ENCODE measurements at places on chromosomes 3 and 15.

DNA sequence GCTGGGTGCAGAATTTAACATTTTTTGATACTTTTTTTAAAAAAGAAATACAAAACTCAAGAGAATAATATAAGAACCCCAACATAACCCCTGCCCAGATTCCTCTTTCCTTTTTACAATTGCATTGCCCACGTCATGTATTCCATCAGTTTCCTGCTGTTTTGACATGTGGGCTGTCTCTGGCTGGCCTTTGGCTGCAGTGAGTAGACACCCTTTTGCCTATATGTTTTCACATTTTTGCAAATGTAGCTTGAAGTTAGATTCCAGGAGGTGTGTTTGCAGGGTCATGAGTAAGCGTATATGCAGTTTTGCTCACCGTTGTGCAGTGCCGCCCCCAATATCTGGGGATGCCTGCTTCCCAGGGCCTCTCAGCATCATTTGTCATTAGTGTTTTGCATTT, 28.0 kb upstream of the ATP10A start:
- no peak for DNase-seq

- no peak for DNase-seq
Observed at GRCh38 chr3:70277304-70277703, 35.1 kb downstream of the MDFIC2 start.

GRCh38 chr3:161393310-161393709, 22.0 kb upstream of the SPTSSB start:
- no peak for DNase-seq

DNA sequence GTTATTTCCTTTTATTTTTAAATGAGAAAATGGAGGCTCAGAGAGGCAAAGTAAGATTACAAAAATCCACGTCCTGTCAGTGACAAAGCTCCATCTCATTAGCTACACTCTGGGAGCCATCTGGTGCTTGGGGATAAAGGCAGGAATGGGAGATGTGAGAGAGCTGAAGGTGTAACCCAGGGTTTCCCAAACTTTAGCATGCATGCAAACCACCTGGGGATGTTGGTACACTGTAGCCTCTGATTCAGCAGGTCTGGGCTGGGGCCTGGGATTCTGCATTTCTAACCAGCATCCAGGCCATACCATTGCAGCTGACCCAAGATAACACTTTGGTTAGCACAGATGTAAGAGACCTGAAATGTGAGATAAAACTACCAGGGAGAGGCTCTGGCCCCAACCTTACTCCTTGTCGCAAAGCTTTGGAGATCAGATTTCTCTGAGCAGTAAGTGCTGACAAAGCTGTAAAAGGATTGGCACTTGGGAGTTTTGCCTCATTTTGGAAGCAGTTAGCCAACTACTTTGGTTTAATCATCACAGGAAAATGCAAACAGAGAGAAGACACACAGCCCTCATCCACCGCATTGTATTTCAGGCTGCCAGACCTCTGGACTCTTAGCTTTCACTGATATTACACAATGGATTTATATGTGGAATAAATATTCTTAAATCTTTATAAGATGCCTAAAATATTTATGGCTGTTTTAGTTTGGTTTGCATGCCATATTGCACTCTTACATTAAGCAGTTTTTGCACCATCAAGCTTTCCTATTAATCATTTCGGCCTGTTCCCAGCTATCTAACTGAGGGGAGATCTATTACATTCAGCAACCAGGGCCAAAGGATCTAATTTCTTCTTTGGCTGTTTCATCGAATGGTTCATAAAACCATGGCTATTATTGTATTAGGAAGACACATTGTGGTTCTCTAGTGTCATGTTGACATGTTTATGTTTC, 263.0 kb downstream of the EBLN2 start:
- no peak for DNase-seq

DNA sequence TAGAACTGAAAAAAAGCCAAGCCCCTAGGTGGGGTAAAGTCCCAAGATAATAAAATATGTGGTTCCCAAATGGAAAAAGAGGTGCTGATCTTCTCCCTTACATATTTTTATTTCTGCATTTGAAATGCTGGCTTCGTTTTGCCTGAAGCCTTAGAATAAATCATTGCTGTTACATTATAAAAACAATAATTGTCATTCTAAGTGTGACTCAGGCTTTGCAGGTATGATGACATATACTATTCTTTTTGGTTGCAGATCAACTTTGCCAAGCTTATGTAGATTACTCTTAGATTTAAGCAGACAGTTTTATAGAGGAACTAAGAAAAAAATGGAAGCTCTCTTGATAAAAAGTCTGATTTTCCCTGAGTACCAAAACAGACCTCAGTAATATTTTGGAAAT, 7.5 kb downstream of the IDH3A start:
- DNase-seq, result no peak

GRCh38 chr15:62833646-62834045, 208.9 kb upstream of the TPM1 start:
- no peak for DNase-seq

DNA sequence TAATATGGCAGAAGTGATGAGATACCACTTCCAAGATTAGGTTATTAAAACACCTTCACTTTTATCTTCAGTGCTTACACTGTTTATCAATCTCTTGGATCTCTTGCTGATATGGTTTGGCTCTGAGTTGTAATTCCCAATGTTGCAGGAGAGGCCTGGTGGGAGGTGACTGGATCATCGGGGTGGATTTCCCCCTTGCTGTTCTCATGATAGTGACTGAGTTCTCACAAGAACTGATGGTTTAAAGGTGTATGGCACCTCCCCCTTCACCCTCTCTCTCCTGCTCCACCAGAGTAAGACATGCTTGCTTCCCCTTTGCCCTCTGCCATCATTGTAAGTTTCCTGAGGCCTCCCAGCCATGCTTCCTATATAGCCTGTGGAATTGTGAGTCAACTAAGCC, 11.8 kb downstream of the GOLIM4 start:
- DNase-seq, result no peak

DNA sequence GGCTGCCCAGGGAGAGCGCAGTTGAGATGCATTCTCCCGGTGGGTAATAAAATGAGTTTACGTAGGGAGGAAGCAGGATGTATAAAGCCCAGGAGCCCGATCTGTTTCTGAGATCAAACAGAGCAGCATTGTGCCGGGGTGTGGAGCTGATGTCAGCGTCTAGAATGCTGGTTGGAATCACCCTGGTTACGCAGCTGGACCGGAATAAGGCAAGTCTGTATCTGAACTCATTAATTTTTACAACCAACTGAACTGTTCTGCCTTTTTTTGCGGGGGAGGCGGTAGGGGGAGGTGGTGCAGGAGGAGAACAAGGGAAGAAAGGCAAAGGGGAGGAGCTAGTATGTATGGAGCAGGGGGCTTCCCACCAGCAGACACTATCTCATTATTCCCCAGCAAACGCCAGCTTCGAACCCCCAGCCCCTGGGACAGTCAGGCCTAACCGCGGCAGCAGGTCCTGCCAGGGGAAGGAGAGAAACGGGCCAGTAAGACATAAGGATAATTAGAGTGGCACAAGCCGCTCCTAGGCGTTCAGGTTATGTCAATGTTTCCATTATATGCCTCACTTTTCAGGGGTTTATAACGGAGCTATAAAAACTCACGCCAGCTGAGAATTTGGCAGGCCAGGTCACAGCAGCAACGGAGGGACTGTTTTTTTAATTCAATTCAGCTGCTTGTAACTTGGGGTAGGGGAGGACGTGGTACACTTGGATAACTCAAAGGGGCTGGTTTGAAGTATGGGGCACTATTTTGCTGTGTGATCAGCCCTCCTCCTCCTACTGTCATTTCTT, 175.3 kb upstream of the HES1 start:
- no peak for DNase-seq

GRCh38 chr3:173737167-173737808, 339.7 kb downstream of the NLGN1 start:
- no peak for DNase-seq

DNA sequence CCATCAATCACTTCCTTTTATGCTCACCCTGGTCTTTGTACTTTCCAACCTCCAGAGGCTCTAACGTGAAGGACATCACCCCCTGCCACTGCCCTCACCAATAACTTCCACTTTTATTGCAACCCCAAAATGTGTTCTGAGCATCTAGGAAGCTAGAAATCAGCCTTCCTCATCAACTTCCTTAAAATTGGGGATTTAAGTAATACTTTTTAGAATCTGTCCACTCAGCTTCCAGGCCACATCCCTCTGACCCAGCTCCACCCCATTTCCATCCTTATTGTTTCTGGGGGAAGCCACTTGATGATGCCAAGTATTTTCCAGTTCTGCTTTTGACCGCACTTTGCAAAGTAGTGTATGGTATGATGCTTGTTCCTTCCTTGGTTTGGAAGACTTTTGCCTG, 73.5 kb upstream of the XCR1 start:
- no peak for DNase-seq

- DNase-seq, result no peak
Observed at GRCh38 chr15:81126892-81127291, 7.2 kb upstream of the CFAP161 start.

GRCh38 chr3:129415378-129415777, 13.1 kb downstream of the EFCAB12 start:
- DNase-seq, result no peak

DNA sequence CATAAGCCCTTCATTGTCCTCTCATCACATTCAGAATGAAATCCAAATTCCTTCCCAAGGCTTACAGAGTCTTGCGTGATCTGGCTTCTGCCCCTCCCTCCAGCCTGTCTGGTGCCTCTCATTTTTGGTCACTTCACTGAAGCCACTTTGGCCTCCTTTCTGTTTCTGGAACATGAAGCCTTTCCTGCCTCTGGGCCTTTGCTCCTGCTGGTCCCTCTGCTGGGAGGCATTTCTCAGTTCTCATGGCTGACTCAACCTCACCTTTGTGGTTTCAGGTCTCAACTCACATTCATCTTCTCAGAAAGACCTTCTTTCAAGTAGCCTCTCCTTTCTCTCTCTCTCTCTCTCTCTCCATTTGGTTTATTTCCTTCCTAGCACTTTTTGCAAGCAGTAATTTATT, 43.9 kb upstream of the BHLHE40 start:
- DNase-seq, result no peak

- no peak for DNase-seq
Observed at GRCh38 chr3:148840451-148840850, 12.8 kb downstream of the CPB1 start.

- DNase-seq, result no peak
Observed at GRCh38 chr15:77138167-77138522, 67.2 kb upstream of the TSPAN3 start.

- no peak for DNase-seq
Observed at GRCh38 chr15:53208751-53209150, 418.6 kb upstream of the ONECUT1 start.

DNA sequence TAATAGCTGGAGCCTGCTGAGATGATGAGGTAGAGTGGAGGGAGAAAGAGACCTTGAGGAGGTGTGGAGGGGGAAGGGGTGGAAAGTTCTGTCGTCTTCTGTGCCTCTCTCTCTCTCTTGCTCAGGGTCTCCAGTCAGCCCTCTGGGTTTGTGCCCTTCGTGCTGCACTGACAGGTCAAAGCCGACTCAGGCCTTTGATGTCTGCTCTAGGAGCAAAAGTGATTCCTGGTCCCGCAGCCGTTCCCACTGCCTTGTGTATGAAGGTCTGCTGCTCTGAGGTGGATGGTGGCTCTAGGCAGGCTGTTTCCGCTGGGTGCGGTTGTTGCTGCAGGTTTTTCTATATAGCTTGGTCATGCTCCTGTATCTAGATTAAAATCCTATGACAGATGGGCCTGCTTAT, 89.4 kb downstream of the IGF1R start:
- DNase-seq, result no peak

DNA sequence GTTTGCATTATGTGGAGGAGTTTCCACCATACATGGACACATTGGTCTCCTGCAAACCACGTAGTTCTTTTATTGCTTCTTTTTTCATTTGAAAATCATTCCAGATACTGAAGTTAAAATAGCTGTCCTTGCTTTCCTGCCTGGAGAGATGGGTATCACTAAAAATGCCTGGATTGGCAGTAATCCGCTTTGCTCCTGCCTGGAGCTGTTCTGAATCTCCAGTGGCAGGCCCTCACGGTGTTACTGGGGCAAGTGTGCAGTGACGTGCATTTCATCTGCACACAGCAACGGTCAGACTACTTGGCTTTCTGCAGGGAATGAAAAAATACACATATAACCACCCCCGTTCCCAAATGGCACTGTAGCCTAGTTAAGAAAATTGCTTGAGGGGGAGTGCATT, 272.9 kb downstream of the IL5RA start:
- DNase-seq, result no peak

Measured in stimulated activated CD4-positive, alpha-beta T cell treated with anti-CD3 and anti-CD28 coated beads, Interleukin-12 subunit alpha, Interleukin-12 subunit beta, amount 100 ng/mL, for 4 hours (primary cell).